ENCODE measurements at places on chromosomes 6 and 20.
A peak's percentile ranks its signal among the peaks of the same experiment; 100 is the strongest.

DNA sequence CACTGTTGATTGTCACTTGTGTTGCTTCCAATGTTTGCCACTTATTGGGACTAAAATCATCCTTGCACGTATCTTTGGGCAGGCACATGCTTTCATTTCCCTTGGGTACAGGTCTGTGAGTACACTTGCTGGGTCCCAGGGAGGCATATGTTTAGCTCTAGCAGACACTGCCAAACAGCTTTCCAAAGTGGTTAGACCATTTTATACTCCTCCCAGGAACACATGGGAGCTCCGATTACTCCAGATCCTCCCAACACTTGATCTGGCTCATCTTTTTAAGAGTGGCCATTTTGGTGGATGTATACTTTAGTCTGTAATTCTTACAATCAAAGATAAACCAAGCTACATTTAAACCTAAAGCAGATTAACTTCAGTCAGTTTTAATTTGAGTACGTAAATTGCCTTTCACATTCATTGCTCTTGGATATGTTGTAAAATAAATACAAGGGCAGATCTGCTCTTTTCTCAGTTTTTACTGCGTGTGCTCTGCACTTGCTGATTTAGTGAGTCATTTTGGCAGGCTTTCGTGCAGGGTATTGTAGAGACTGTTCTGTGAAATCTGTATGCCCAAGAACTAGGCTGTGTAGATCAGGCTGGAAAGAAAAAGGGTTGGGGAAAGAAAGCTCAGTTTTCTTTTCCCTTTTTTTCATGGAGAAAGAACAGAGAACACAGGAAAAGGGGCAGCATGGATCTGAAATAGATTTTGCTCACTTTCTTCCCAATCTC, 19.5 kb downstream of the SLC22A1 start:
- no peak for DNase-seq

DNA sequence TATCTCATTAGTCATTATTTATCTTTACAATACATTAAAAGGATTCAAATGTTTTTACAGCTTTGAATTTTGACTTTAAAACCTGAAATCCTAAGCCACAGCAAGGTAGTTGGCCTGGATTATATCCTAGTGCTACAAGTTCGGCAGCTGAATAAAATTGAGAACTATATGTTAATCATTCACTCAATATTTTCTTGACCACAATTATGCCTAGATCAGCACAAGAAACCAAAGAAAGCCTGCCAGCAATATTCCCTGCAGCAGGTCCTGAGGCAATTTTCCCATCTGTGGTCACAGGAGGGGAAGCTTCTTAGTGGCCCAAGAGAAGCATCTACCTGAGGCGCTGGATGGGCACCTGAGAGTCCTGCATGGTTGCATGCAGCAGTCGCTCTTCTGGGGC, 183.5 kb downstream of the GMDS start:
- no peak for DNase-seq

GRCh38 chr6:163991321-163991720, 576.8 kb downstream of the QKI start:
- no peak for DNase-seq

GRCh38 chr20:32442630-32443373, 84.7 kb downstream of the ASXL1 start:
- no peak for DNase-seq

DNA sequence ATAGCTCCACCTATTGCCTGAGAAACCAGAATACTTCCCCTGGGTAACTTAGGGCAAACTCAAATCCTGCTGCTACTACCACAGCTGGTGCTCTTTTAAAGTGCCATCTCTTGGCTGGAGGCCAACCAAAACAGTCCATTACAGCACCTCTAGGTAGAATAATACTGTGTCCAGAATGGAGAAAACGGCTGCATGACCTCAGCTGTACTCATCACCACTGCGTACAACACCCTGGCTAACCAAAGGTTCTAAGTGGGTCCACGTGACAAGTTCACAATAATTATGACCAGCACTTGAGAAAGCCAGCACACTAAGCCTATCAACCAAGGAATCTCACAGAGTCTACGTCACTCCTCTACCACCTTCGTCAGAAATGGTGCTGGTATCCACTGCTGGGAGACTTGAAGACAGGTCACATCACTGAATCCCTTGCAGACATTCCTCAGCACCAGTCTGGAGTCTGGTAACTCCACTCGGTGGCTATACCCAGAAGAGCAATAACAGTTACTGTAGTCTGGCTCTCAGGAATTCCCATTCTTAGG, 40.9 kb upstream of the PKIB start:
- DNase-seq, result no peak

- DNase-seq, result no peak
Observed at GRCh38 chr6:108974201-108974600, 120.4 kb downstream of the SESN1 start.

DNA sequence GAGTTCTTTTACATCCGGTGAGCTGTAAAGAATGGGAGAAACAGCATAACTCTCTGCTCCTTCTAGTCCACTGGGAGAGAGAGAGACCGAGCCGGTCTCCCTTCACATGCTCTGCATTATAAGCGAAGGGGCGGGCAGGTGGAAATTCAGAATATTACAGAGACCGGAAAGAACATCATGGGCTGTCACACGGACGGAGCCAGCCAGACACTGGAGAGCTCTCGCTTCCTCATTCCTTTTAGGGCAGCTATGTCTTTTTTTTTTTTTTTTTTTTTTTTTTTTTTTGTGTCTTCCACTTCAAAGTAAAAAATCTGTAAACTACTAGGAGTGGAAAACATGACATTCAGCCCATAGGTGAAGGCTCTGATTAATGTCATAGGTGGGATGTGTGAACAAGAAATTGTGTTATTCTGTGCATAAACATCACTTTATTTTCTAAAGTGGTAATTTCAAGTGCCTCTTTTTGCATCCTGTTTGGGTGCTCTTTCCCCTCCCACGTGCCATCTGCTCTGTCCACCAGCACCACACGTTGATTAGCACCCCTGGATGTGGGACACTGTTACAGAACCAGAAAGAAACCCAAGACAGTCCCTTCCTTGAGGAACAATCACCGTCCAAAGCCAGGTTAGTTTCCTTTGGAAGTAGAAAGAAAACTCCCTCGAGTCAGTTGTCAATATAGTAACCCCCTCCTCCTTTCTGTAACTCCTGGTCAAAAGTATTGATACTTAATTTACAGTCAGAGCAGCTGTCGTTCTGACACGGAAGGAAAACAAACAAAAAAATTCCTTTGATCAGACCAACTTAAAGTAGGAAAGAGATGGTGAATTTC, at the start of gene TAGAP:
Gene TAGAP (minus strand): TSS at position 93 of the 829 bp plus-strand sequence. CDS start 845 bp downstream, outside the sequence.
- peak; percentile 84 for DNase-seq

DNA sequence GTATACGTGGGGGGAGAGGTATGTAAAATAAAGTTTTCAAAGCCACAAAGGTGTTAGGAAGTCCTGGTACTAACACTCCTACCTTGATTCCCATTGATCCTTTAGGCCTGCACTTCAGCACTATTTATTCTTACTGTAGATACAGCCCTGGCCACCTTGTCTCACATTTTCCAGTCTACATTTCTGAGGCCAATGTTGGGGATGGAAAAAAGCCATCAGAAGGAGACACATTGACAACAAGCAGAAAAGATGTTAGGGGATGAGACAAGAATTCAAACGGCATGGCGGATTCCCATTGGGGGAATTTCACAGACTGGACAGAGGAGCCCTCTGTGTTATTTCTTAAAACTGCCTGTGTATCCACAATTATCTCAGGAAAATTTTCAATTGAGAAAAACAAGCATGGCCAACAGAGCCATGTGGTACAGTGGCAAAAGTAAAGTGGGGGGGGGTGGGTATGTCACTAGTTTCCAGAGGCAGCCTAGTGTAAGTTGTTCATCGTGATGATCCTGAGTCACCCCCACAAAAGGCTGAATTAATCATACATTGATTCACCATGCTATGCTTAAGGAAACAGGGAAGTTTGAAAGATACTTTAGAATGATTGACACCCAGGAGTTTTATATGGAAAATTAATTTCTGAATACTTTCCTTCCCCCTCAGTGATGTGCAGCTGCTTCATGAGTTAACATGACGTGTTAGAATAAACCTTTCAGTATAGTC, 40.5 kb downstream of the RREB1 start:
- DNase-seq, result peak; percentile 33

DNA sequence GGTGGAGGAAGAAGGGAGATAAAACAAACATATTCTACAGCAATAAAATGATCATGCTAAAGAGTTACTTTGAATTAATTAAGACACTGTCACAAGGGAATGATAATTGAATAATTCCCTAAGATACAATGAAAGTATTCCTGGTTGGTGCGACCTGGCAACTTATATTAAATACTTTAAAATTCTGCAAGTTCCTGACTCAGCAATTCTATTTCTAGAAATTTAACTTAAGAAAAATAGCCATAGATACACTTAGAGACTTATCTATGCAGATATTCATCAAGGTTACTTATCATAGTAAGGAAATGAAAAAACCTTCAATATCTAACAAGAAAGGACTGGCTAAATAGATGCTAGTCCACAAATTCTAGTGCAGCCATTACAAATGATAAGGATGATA, 156.0 kb downstream of the BACH2 start:
- no peak for DNase-seq

DNA sequence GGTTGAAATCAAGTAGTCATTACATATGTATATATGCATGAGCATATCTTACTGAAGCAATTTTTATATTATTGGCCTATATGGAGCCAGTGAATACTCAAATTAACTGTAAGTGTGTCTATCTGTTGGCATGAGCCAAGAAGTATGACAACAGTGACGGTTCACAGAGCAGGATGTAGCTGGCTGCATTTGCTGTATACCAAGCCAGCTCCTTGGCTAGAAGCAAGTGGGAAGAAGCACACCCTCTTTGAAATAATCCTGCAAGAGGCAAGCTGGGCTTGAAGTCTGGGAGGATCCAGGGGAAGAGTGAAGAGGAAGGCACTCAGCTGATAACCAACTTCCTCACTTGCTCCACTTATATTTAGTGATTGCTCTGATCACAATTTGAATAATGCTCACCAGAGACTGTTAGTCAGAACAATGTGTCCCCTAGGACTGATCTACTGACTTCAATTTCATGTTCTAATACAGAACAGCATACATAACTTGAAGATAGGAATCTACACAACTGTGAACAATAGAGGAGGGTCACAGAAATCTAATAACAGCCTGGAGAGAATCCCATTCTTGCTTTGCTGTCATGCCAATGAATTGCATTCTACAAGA, 497.3 kb downstream of the PRKN start:
- DNase-seq, result no peak

- no peak for DNase-seq
Observed at GRCh38 chr6:5878792-5879191, 127.9 kb downstream of the NRN1 start.

GRCh38 chr6:41066867-41067304, 5.3 kb downstream of the OARD1 start:
- DNase-seq, result peak; percentile 46

Measured in stimulated activated CD4-positive, alpha-beta T cell treated with anti-CD3 and anti-CD28 coated beads, Interleukin-2, amount 100 ng/mL, for 4 hours (primary cell).